ENCODE measurements at places on chromosomes 5 and 9.
A peak's percentile ranks its signal among the peaks of the same experiment; 100 is the strongest.

DNA sequence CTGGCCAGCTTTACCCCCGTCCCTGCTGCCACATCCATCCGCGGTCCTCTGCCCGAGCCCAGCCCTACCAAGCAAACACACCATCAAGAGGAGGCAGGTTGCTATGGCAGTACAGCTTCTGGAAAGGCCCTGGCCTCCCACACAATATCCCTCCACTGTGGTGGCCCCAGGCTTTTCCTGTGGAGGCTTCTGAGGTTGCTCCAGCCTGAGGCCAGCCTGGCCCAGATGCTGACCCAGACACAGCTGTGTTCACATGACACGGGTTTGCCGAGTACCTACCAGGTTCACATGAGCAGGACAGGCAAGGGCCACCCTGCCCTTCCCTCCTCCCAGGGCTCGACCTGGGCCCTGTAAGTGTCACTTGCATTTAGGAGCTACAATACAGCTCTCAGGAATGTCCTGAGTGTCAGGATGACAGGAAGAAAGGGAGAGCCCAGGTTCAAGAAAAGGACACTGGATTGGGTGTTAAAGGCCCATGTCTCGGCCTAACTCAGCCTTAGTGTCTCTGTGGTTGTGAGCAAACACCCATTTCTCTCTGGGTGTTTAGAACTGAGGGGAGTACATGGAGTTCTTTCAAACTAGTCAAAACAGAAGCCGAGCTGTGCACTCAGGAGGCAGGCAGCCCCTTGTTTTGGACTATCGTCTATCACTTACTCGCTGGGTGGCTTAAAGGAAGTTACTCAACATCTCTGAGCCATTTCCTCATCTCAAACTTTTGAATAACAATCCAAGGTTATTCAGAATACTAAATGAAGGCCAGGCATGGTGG, 40.2 kb downstream of the NAIF1 start:
- DNase-seq, result no peak

- peak; percentile 54 for DNase-seq
Observed at GRCh38 chr9:96856363-96857286, 2.3 kb upstream of the ZNF782 start.

DNA sequence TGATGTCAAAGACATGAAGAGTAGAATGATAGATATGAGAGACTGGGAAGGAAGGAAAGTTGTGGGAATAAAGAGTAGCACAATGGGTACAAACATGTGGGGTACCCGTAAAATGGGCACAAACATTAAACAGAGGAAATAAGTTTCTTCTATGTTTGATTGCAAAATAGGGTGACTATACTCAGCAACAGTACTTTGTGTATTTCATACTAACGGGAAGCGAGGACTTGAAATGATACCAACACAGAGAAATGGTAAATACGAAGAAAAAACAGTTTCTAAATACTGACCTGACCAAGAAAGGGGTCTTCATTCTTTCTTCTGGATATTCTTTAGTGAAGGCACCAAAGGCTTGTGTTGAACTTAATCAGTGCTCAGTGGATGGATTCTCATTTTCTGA, 31.1 kb downstream of the ATP6V0E1 start:
- no peak for DNase-seq

DNA sequence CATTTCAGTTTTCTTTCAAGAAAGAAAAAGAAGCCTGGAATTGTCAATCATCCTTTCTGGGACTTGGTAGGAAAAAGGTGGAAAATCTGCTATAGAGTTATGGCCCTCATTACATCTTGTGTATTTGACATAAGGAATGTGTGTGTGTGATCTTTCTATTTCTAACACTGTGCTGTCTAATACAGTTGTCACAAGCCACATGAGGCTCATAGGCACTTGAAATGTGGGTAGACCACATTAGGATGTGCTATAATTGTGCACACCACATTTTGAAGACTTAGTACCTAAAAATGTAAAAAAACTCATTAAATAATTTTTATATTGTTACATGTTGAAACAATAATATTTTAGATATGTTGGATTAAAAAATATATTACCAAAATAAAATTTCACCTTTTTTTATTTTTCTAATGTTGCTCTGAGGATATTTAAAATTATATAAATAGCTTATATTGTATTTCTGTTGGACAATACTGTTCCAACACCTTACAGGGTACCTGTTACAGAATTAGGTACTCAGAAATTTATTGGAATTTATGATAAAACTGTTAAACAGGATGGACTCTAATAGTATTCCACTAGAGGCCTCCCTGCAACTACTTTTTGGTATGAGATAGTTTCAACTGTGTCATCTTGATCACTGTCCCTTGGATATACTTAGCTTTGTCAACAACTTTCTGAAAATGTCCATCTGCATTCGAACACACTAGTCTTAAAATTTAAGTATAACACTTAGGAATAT, 18.4 kb downstream of the MSANTD3 start:
- no peak for DNase-seq

GRCh38 chr9:131253891-131254491, 22.3 kb downstream of the FAM78A start:
- DNase-seq, result no peak

Data from stimulated activated CD4-positive, alpha-beta T cell treated with anti-CD3 and anti-CD28 coated beads, Interleukin-15, amount 100 ng/mL, for 1 hour (primary cell).